Stimulated activated CD8-positive, alpha-beta memory T cell treated with anti-CD3 and anti-CD28 coated beads, Interleukin-4, amount 100 ng/mL, for 1 hour (primary cell): ENCODE measurements at places on chromosomes 5 and 9.

DNA sequence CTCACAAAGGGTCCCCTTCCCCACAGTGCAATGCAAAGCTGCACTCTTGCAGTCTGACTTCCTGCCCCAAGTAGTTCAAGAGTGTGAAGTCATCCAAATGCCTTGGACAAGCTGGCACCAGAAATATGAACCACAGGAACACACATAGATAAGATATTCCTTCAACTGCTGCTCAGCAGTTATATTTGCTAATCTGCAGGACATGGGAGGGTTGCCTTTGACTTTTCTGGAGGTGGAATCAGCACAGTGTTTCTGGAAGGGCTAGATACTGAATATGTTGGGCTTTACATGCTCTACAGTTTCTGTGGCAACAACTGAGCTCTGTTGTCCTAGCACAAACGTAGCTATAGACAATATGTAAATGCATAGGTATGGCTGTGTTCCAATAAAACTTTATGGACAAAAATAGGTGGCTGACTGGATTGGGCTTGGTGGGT is 96.7 kb upstream of the PCA3 start:
- no peak for DNase-seq

- no peak for DNase-seq
Observed at GRCh38 chr5:172634106-172634899, 6.8 kb upstream of the NEURL1B start.

DNA sequence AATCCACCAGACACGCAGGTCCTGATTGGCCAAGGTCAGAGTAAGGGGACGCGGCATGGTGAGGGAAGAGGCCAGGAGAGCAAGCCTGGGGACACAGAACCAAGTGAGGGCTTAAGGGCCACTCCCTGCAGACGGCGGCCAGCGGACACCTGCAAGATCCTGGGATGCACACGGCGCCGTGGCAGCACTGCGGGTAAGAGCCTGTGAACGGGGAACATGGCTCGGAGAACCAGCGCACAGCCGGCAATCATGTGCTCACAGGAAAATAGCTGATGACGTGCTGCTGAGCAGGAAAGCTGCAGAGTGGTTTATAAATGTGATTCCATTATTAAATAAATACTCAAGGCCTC is 27.0 kb upstream of the NSMF start:
- no peak for DNase-seq

GRCh38 chr5:150075806-150076205 is 10.5 kb downstream of the CSF1R start:
- no peak for DNase-seq

GRCh38 chr5:100502684-100503083 is 32.5 kb upstream of the FAM174A start:
- no peak for DNase-seq

DNA sequence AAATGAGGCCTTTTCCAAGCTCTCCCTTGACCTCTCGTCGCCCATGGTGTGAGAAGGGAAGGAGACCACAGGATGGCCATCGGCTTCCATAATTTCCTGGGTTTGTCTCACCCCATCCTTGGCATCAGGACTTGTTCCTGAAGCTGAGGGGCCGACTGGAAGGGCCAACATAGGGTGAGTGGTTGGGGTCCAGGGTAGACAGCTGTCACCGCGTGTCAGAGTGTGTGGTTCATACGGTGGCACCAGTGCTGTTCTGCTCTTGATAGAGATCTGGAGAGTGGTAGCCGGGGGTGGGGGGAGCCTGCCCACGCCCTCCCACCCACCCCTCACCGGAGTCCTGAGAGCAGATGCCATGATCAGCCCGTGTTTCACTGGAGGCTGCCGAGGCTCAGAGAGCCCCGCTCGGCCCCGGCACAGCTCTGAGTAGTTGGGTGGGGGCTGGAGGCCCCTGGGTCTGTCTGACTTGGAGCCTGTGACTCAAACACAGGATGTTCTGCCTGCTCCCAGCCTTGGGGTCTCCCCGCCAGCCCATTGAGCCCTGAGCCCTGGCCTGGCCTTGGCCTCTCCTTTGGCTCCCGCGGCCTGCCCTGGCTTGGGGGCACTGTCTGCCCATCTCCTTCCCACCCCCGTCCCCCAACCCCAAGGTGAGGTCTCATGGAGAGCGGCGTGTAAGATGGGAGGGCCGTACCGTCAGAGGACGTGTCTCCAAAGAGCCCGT is 53.1 kb upstream of the IER5L start:
- DNase-seq = no peak
